Cortex of kidney (tissue), 1 donor: ENCODE measurements at places on chromosomes 5 and 9.

DNA sequence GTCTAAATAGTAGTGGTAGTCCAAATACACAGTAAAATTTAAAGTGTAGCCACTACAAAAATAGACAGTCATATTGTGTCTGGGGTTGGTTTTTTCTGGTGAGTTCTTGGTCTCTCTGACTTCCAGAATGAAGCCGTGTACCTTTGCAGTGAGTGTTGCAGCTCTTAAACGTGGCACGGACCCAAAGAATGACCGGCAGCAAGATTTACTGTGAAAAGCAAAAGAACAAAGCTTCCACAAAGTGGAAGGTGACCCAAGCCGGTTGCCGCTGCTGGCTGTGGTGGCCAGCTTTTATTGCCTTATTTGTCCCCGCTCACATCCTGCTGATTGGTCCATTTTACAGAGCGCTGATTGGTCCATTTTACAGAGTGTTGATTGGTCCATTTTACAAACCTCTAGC, 188.7 kb downstream of the ZNF608 start:
- no peak for DNase-seq

DNA sequence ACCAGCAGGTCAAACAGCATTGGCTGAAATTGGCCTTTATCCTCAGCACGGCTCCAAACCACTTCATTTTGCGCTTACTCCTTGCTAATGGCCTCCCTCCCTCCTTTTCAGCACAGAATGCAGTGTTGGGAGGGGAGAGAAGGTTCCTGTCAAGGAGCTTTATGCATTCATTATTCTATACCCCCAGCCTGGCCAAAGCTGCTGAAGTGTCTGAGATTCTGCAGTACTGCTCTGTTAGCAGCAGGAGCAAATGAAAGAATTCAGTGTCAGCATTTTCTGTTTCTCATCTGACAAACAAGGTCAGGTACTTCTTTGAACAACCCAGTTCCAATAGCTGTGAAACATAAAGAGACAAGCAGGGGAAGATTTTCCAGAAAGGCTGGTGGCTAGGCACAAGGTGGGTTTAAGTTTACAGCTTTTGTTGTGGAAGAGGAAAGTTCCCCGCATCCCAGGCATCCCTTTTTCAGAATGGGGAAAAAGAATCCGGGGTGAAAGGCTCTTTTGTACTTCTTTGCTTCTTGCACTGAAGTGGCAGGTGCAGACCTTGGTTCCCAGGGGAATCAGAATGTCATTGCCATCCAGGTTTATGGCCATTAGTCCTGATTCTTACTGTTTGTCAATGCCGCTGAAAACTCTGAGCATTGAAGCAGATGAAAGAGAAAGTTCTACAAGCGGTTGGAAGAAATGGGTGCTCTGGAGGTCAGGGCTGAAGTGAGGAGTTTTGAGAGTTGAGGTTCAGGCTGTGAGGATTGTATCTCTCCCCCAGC, 109.3 kb upstream of the APC start:
- no peak for DNase-seq

GRCh38 chr5:38529955-38530646, 26.3 kb downstream of the LIFR start:
- DNase-seq: no peak

GRCh38 chr9:132046456-132046855, 33.2 kb downstream of the MED27 start:
- DNase-seq: no peak

- DNase-seq: no peak
Observed at GRCh38 chr9:34566322-34566721, 23.2 kb downstream of the CNTFR start.

DNA sequence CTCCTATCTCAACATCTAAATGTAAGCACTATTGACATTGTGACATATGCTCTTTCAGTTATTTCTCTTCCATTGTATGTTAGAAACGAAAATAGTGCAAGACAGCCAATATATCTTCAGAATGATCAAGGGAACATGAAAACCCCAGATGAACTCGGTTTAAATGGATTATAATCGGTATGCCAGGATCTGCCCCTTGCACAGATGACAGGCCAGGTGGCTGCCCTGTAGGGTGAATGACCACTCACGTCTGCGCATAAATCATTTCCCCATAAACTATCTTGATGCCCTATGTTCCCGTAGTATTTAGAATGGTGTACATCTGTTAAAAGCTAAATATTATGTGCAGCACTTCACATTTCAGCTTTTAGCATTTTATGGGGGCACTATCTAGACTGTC, 69.7 kb upstream of the RANBP3L start:
- DNase-seq: no peak

GRCh38 chr9:104448036-104448435, 56.0 kb upstream of the OR13F1 start:
- no peak for DNase-seq

DNA sequence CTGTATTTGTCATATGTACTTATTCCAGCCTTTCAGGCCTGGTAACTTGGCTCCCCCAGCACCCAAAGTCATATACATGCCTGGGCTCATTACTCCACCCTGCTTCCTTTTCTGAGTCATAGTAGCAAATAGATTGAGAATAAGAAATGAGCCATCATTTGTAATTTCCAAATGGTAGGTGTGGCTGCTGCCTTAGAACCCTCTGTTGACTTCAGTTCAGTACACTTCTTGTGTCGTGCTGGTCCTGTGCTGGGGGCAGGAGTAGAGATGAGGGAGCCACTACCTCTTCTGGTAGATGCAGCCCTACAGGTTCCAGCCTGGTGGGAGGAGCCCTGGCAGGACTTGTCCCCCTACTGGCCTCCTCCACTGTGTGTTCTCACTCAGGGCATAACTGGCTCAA, 11.1 kb downstream of the GM2A start:
- no peak for DNase-seq

DNA sequence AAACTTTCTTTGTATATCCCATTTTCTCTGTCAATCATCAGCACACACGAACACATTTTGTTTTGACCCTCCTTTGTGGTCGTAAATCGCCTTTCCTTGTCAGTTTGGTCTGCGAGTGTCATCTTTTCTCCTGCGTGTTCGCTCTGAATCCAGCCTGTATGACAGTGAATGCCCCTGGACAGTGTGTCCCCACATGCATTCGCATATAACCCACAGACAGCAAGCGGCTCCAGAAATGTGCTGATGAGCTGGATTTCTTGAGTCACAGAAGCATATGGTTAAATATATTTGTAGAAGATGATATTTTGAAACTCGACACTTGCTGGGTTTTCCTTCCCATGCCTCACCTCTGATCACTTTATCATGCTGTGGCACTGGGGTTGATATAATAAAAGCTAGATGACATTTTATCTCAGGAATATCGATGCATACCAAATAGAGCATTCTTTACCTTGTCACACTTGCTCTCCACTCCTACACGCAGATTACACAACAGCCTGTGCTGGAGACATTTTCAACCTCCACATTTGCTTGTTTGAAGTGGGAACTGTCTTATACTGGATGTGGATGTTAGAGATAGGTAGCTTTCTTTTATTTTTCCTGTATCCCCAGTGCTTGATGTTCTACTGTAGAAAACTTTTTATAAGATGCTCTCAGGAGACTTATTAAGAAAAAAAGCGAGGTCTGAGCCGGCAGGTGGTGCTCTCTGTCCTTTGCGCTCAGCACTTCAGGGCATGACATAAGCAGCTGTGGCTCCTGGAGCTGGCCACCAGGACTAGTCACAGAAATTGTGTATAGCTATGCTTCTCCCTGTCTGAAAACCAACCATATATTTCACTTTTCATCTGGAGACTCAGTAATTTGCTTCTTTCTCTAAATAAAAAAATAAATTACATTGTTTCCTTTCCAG, 215.1 kb downstream of the SH3GL2 start:
- no peak for DNase-seq

- DNase-seq: no peak
Observed at GRCh38 chr9:136853596-136854112, 1.5 kb downstream of the MAMDC4 start.

- DNase-seq: no peak
Observed at GRCh38 chr5:59445741-59446140, 447.8 kb downstream of the PDE4D start.

DNA sequence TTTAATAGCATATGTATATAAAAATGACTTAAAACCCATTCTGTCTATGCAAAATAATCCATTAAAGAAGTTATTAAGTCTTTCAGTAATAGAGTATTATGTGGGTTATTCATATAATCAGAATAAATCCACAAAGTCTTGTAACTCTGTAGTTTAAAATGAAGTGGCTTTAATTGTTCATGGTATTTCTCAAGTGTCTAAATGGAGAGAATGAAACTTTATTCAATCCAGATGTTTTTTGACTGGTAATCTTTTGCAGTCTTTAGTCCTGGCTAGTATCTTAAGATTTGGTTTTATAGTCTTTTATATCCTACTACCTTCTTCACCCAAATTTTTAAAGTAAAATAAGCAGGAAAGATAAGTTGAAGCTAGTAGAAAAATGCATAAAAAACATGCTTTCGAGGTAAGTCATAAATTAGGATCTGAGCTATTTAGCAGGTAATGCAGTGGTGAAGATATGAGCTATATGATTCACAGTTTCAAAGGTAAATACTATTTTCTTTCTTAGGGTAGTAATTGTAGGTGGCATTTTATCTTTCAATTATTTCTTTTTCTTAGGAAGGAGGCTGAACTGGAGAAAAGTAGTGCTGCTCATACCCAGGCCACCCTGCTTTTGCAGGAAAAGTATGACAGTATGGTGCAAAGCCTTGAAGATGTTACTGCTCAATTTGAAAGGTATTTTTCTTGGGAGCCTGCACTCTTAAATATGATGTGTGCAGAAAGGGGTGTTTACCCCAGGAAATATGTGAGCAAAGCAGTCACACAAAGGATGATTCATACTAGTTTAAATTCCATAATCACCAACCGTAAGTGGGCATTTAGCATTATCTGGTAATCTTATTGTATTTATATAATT, 17.9 kb downstream of the HMMR start:
- DNase-seq: no peak

DNA sequence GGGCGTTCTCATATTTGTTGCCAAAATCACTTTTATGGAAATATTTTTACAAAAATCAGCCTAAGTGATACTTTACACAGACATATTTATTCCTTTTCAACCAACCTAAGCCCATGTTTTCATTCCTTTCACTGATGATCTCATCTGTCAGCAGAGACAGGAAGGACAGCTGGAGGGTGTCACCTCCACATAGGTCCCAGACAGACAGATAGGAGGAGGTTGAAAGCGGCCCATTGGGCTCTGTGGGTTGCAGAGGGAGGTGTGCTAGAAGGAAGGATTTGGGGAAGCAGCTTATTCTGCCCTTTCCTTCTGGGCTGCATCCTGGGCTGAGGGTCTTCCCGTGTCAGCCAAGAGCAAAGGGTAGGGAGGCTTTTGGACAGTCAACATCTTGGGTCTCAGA, 26.0 kb upstream of the SEMA4D start:
- DNase-seq: no peak

DNA sequence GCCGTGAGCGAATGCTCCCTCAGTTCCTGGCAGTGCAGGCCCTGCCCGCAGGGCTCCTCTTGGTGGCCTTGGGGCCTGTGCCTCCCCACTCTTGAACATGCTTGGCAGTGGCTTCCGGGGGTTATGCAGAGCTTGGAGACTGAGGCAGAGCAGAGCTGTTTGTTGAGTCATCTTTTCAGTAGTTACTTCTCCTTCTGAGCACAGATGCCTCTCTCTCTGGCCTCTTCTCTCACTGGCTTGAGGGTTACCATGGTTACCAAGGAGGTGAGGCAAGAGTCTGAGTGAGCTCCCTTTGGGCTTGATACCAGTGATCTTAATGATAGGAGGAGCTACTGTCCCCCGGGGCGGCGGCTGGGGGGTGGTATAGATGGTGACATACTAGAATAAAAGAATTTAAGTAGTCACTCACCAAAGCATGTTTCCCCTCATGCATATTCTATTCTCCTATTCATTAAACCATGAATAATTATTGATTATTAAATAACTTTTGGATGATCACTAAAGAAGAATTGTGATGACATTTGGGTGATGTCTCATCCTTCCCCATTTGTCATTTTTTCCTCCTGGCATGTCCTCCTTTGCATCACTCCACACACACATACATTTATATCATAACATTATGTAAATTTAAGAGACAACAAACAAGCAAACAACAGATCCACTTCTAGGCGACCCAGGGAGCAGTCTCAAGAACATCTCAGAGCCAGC, 111.1 kb downstream of the ARHGAP26 start:
- no peak for DNase-seq

DNA sequence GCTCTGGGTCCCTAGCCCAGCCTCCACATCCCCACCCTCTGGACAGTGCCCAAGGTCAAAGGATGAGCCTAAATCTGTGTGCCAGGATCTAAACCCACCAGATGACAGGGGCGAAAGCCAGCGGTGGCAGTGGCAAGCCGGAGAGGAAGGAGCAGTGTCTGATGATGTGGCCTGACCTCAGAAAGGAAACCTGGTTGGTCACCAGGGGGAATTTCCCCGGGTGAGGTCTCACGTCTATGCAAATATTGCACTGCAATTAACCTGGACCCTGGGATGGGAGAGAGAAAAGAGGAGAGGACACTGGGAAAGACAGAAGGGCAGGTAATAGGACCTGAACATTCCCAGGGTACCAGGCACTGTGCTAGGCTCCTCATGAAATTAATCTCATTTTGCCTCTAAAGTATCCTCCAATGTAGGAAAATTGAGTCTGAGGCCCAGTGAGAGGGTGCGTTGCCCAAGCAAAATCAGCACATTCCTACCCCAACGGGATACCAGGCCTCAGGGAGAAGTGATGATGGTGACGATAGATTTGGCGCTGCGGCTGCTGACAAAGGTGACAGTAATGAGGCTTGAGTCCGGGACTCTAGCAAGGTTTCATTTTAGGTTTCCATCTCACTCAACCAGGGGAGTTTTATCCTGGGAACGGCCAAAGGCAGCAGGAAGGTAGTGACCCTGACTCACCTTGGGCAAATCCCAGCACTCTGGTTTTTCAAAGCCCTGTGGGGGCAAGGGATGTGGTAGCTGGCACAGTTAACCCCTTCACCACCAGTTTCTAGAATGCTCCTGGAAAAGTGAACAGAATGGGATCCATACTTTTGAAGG, 13.4 kb upstream of the TNIP1 start:
- no peak for DNase-seq

- DNase-seq: no peak
Observed at GRCh38 chr5:86748538-86749105, 130.9 kb downstream of the COX7C start.

GRCh38 chr9:23740531-23740930, 85.5 kb downstream of the ELAVL2 start:
- no peak for DNase-seq

DNA sequence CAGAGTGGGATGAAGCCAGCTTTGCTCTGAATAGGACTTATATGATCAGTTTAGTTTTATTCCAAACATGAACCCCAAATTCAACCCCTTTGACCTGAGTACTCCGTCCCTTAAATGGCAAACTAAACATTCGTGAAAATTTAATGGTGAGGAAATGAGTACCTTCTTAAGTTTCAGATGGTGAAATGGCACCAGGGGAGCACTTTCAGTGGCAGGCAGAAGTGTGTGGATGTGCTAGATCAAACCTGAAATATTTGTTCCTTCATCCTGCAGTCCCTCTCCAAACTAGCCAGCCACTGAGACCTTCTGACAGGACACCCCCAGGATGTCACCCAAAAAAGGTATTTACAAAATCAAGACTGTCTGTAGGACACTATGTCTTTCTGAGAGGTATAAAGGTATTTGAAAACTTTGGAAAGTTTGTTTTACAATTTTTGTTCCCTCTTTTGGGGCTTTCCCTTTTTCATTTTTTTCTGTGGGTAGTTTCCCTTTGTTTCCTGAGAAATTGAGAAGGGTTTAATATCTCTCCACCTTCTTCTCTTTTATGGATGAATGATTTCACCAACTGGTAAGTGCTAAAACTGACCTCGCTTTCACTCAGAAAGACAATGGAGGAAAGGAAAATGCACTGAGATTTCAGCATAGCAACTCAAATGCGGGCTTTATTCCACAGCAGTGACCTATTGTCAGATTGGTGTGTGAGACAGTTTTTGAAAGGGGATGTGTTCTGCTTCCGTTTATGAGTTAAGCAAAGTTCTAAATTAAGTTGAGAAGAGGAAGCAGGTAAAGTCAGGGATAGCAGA, 127.1 kb downstream of the TMC1 start:
- no peak for DNase-seq
